ENCODE measurements at places on chromosomes 3 and 15.

- peaks cover 4% of the 10 kb centered on the region for H3K4me1 ChIP-seq
- no peak for DNase-seq
- H3K27ac ChIP-seq = no peak overlapping the region
- no peaks in the 10 kb centered on the region for H3K36me3 ChIP-seq
- H3K4me3 ChIP-seq = no peak overlapping the region
These were observed 244.2 kb downstream of the TLE3 start for GRCh38 chr15:69853544-69853951.

DNA sequence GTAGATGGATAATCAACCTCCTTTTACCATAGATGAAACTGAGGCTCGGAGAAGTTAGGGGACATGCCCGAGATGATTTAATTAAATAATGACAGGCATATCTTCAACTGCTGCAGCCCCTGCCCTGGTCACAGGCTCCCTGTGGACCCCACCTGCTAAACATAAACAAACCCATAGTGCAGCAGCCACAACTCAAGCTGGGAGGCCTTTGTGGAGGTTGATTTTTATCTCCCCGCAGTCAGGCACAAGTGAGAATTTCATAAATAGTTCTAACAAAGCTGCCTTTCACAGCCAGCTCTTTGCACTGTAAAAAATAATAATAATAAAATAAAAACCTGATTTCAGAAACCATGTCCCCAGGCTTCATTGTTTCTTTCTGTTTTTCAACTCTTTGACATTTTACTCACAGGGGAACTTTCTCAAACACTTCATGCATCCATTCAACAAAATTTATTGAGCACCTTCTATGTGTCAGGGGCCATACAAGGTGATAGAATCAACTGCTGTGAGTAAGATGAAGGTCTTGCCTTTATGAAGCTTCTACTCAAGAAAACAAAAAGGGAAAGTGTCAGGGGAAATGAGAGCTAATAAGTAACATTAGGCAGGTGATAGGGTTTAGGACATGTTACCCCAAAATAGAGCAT is 393.6 kb upstream of the PROK2 start:
- peaks cover 51% of the 10 kb centered on the region for H3K27me3 ChIP-seq
- H3K27ac ChIP-seq = no peak overlapping the region
- H3K4me1 ChIP-seq = peaks cover 6% of the 10 kb centered on the region
- no peak overlapping the region for H3K4me3 ChIP-seq

- no peak overlapping the region for H3K27ac ChIP-seq
- H3K36me3 ChIP-seq = no peaks in the 10 kb centered on the region
- H3K4me3 ChIP-seq = no peak overlapping the region
- H3K27me3 ChIP-seq = no peaks in the 10 kb centered on the region
- H3K4me1 ChIP-seq = peaks cover 6% of the 10 kb centered on the region
These were observed 39.9 kb downstream of the NKIRAS1 start for GRCh38 chr3:23876923-23877322.

DNA sequence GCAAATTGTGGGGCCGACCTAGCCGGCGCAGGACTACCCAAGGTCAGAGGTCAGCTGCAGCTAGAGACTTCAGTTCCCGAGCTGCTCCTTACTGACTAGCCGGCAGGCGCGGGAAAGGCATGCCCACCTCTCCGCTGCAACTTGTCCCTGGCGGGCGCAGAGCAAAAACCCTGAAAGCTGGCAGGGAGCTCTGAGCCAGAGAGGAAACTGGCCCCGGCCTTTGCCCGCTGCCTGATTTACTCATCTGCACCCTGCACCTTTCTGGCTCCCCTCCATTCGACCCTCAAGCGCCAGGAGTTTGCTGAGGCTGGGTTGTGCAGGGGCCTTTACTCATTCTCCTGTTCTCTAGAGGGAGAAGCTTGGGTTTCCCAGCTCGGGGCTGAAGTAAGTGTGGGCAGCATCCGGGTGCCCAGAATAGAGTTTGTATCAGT is 1.5 kb downstream of the ZIC4 start:
- no peak for DNase-seq
- peaks cover 76% of the 10 kb centered on the region for H3K27me3 ChIP-seq
- peaks cover 2% of the 10 kb centered on the region for H3K4me1 ChIP-seq
- no peak overlapping the region for H3K4me3 ChIP-seq

- H3K36me3 ChIP-seq = peaks cover 26% of the 10 kb centered on the region
- H3K4me1 ChIP-seq = peaks cover 45% of the 10 kb centered on the region
- H3K4me3 ChIP-seq = no peak overlapping the region
- DNase-seq = no peak
- no peak overlapping the region for H3K27ac ChIP-seq
These were observed 197.9 kb downstream of the TPRG1 start for GRCh38 chr3:189369636-189370035.

DNA sequence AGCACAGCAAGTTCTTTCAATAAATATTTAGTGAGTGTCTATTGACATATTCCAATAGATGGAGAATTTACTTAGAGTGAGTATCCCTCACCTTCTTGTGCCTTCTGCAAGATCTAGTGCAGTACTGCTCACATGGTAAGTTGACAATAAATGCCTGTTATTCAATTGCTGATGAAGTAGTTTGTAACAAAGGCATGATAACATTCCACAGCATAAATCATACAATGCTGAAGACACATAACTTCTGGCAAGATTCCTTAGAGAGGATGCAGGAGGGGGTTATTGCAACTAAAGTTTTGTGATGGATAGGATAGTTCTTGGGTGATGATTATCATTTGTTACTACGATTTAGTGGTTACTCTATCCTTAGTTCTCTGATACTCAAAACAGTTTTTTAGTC is 112.2 kb upstream of the RBMS3 start:
- no peak for DNase-seq
- peaks cover 6% of the 10 kb centered on the region for H3K36me3 ChIP-seq
- peaks cover 13% of the 10 kb centered on the region for H3K4me1 ChIP-seq
- no peaks in the 10 kb centered on the region for H3K27me3 ChIP-seq

GRCh38 chr15:35136321-35137189 is 51.5 kb upstream of the NANOGP8 start:
- no peaks in the 10 kb centered on the region for H3K36me3 ChIP-seq
- no peak for DNase-seq
- H3K4me3 ChIP-seq = no peak overlapping the region
- H3K4me1 ChIP-seq = no peaks in the 10 kb centered on the region
- H3K27me3 ChIP-seq = no peaks in the 10 kb centered on the region
- no peak overlapping the region for H3K27ac ChIP-seq

DNA sequence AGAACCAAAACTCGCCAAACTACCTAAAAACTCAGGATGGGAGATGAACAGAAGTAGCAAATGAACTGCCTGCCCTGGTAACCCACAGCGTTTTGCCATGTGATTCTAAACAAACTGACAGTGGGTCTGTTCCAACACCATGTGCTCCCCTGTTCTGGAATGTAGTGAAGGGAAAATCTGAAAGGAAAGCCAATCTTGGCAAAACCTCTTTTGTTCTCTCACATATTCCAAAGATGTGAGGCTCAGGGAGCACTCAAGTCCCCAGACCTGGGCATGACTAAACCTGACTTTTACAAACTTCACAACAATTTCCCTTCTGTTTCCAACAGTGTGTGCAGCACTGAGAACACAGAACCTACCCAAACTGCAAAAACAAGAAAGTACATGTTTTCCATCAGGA is 116.1 kb downstream of the IMPG2 start:
- H3K4me3 ChIP-seq = no peak overlapping the region
- peaks cover 6% of the 10 kb centered on the region for H3K27me3 ChIP-seq
- no peaks in the 10 kb centered on the region for H3K36me3 ChIP-seq
- no peak overlapping the region for H3K27ac ChIP-seq
